Fibroblast of skin of left biceps (primary cell): ENCODE measurements at places on chromosomes 4 and X.

- no peak for DNase-seq
These were observed 31.7 kb downstream of the MAN2B2 start for GRCh38 chr4:6606465-6607235.

GRCh38 chr4:67685532-67685859 lies 15.5 kb downstream of the UBA6 start:
- no peak for DNase-seq

DNA sequence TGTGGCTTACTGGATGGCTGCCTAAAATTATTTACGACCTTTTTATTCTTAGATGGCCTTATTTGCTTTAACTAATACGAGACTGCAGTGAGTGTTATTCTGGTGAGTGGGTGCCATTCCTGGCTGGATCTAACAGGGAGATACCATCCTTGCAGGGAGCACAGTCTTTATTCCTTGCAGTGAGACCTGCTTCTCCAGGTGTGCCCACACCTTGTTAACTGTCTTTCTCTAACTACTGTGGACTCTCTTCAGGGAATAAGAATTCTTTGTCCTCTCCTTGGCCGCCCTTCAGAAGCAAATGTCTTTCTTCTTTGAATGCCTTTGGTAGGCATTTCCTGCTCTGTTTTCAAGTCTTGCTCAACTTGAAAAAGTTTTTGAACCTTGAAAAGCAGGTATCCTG lies 34.1 kb upstream of the STOX2 start:
- DNase-seq = no peak

GRCh38 chrX:20666331-20666730 lies 399.6 kb upstream of the RPS6KA3 start:
- DNase-seq = no peak

DNA sequence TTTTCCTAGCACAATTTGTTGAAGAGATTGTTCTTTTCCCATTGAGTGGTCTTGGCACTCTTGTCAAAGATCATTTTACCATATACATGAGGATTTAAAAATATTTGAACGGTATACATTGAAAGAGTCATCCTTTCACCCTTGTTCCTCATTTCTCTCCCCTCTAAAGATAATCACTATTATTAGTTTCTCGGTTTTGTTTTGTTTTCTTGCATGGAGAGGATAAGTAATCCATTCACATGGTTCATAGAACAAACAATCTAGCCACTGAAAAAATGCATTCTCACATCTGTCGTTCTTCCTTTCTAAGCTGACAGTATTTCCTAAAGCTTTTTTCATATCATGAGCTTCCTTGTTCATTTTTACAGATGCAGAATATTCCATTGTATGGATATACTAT lies 39.2 kb upstream of the MSMO1 start:
- DNase-seq = no peak

- peak; percentile 25 for DNase-seq
These were observed 168.4 kb upstream of the GK2 start for GRCh38 chr4:79576429-79576753.

GRCh38 chr4:80462621-80463091 lies 127.1 kb downstream of the CFAP299 start:
- no peak for DNase-seq

- DNase-seq = peak; percentile 15
These were observed 43.5 kb downstream of the NUDT9 start for GRCh38 chr4:87465739-87466366.

DNA sequence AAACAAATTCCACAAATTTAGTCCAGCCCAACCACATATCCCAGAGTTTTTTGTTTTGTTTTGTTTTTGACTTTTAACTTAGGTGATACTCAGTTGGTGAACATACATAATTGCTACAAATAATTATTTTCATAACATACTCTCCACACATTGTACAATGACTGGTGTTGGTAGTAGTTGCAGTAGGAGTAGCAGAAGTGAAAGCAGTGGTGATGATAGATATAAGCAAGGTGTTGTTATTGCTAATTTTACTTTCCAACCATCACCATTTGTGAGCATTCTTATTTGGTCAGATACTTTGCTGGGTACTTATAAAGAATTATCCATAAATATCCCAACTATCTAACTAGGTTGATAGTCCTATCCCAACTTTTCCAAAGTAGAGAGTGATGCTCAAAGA lies 47.3 kb downstream of the ARHGAP24 start:
- DNase-seq = no peak

DNA sequence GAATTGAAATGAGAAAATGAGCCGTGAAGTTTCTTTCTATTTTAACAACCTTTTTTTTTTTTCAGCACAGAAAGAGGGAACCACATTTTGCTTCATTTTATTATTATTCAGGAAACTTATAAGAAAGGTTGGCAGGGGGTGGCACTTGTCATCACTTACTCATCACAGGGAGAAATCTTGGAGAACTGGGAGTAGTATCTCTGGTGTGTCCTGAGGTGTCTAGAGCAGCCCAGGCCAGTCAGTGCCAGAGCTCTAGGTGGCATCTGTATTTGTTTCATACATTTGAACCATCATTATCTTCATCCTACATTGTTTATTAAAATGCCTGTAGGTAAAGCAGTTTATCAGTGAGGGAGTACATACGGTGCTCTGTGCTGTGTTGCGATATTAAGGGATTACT lies 43.8 kb upstream of the ARHGAP24 start:
- no peak for DNase-seq

- DNase-seq = no peak
These were observed 275.9 kb downstream of the GPC3 start for GRCh38 chrX:133709501-133709900.

GRCh38 chrX:105475801-105476200 lies 255.3 kb upstream of the TEX13A start:
- DNase-seq = no peak

- no peak for DNase-seq
These were observed 224.2 kb downstream of the DMD start for GRCh38 chrX:32987142-32987541.

DNA sequence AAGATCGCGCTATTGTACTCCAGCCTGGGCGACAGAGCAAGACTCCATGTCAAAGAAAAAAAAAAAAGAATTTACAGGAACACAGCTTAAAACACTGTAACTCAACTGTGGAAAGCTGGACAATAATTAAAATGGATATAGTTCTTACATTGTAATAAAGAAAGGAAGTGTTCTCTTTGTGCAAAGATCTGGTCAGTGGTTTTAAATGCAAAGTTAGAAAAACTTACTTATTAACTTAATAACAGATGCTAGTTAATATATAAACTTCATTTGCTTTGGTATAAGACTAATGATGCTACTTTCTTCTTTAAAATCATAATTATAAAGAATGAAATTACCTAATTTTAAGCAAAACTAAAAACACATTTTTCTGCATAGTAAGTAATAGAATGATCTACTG lies 2024.1 kb upstream of the TENM3 start:
- no peak for DNase-seq

DNA sequence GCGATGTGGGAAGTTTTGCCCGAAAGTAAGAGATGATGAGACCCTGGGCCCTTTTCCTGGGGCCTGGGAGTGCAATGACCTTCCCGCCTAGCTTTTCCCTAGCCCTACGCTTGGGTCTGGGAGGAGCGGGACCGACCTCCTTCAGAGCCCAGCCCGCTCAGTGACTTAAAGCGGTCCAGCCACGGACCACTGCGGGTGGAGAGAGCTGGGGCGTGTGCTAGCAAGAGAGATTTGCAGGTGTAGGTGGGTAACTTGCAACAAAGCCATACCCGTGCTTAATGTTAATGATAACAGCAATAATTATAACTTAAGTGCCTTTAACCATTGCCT lies 503 bp upstream of the PDE5A start:
- DNase-seq = no peak

- DNase-seq = no peak
These were observed 7.7 kb downstream of the NKX3-2 start for GRCh38 chr4:13536607-13537006.

GRCh38 chr4:3285558-3286334 lies 7.1 kb upstream of the RGS12 start:
- DNase-seq = no peak

DNA sequence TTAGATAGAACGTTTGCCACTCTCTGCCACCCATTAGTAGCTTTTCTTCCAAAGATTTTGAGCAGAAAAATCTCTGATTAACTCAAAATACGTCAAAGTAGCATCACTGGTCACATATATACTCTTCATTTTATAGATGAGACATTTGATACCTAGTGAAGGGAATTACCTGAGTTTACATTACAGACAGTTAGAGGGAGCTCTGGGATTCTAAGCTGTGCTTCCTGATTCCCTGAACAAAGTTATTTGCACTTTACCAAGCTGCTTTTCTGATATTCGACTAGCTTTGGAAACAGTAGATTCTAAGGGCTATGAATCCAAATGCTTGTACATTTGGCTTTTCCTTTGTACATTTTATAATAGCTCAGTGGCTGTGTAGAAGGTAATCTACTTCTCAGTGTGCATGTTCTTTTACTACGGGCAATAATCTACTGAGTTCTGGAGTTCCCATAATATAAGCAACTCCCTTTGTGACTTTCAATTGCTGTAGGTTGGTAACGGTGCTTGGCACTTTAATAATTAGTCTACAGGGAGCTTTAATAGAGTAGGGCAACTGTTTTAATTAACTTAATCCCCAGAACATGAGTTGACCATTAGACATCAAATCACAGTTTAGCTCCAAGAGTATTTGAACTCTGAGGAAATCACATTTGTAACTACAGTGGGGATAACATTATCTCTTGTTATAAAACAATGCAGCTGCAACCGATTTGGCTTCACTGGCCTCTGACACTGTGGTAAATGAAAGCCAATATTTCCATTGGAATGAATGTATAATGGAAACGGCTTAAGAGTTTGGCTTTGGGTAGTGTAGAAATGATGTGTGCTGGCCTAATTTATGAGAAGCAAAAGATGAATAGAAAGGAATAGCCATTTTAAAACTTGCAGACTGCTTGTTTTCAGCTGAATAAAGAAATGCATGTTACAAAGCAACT lies 1602.4 kb downstream of the STIM2 start:
- DNase-seq = no peak

- no peak for DNase-seq
These were observed 502.7 kb upstream of the SMIM31 start for GRCh38 chr4:164251257-164251656.

DNA sequence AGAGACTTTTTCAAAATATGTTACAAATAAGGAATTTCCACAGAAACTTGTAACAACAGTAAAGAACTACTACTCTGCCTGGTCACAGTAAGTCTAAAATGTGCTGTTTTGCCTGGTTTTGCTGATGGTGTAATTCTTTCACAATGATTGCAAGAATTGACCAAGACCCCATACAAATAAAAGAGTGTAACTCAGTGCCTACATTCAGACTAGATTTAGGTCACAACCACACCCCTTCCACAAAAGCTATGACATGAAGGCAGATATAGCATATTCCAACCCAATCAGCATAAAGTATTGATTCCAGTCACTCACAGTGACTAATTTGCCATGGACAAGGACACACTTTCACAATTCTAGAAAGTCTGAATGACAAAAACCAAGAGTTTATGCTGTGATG lies 53.7 kb upstream of the TMPRSS11F start:
- DNase-seq = no peak

DNA sequence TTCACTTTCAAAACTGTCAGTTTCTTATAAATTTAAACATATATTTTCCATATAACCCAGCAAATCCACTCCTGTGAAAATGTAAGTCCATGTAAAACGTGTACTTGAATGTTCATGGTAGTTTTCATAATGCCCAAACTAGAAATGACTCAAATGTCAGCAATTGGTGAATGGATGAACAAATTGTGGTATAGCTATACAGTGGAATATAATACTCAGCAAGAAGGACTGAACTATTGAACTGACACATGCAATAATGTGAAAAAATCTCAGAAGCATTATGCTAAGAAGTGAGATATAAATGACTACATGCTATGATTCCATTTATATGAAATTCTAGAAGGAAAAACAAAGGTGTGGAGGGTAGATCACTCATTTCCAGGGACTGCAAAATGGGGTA lies 52.2 kb downstream of the USP53 start:
- no peak for DNase-seq

- no peak for DNase-seq
These were observed 411.0 kb downstream of the EPHA5 start for GRCh38 chr4:65259296-65259695.

DNA sequence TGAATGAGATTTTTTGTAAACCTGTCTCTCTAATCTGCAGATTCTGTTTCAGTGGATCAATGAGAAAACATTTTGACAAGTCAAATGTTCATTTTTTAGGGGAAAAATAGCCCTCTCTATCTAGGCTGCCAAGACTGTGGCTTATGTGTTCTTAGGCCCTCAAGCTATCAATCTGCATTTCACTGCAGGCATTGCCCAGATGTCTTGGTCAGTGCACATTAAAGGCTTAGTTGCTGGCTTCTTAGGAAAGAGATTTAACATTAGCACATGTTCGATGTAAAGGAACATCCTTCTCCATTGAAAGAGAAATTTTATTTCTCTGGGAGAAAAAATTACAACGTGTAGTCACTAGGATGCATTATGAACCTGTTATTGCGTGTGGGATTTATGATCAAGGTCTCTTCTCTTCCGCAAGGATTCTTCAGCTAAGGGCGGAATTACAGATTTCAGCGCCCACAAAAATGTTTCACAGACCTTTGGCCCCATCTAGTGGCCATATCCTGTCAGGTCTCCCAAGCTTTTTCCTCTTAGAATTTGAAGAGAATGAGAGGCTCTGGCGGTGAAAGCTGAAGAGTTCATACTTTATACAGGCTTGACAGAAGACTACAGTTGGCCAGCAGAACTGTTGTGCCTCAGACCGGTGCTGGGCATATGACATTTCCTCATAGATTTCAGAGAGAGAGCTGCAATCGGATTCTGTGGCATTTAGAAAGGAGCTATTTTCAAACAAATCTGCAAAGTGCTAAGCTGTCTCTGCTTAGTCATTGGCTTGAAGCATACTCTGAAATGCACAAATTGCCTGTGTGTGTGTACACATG lies 144.6 kb upstream of the NOCT start:
- peak; percentile 46 for DNase-seq
